ENCODE measurements at places on chromosomes 2 and 18.

- no peak for DNase-seq
These were observed 289.0 kb downstream of the C1D start for GRCh38 chr2:67773851-67774250.

DNA sequence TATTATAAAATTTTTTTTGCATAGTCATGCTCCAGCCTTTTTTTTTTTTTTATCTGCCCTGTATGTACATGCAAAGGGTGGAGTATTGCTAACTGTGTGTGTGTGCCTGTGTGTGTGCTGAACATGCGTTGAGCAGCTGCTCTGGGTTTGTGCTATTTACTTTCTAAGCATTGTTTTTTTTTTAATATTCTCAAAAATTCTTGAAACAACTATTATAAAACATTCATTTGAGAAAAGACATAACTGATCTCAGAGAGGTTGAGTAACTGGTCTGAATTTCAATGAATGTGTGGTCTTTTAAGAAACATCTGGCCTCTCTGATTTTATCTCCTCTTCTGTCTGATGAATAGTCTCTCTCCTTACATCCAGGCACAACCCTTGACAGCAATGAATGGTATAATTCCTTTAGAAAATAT lies 366.0 kb upstream of the SLC14A2 start:
- DNase-seq = no peak

- no peak for DNase-seq
These were observed 61.8 kb upstream of the CHRNA1 start for GRCh38 chr2:174826051-174826450.

GRCh38 chr2:207275779-207276178 lies 110.0 kb upstream of the KLF7 start:
- no peak for DNase-seq

DNA sequence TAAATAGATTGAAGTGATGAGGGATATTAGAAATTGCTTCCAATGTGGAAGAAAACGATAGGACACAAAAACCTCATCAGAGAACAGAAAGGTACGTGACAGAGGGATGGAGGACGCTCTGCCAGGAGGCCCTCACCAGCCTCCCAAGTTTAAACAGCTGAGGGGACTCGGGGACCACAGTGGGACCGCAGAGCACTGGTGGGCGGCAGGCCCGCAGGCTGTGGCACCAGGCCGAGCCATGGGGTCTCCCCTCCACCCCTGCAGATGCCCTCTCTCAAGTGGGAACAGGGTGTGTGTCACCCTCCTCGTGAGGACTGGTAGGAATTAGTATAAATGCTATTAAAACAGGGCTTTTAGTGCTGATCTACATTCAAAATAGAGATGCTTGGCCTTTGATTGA lies 10.8 kb downstream of the NDUFA10 start:
- DNase-seq = no peak

DNA sequence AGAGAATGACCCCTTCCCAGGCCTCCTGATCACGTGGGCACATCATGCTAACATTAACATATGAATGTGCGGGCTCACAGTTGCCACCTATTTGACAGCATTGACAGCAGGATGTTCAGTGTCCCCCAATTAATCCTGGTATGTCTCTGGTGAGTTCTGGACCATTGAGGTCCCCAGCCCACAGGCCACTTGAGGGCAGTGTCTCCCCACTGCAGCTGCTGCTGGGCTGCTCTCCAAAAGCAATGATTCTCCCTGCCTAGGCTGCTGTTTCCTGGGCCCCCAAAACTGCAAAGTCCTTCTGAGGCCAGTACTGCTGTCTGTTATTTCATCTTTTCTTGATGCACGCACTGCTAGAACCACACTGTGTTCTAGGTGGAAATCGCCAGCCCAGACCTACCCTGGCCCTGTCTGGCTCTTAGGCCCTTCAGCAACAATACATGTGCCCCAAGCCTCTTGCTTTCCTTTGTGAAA lies 52.7 kb upstream of the MAPK4 start:
- no peak for DNase-seq

DNA sequence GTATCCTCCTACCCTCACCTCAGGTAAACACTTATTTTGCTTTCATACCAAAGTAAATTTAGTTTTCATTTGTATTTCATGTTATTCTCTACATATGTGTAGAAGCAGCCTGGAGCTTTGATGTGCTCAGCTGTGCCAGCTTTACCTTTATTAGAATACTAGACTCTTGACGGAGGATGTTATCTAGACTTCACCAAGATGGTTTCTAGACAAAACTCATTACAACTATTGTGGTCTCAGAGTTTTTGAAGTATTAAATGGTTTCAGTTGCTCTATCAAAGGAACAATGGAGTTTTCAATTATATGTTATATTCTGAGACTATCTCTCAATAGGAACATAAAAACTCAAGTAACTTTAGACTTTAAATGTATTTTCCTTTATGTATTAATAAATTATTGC lies 5.0 kb upstream of the IL18RAP start:
- DNase-seq = no peak

DNA sequence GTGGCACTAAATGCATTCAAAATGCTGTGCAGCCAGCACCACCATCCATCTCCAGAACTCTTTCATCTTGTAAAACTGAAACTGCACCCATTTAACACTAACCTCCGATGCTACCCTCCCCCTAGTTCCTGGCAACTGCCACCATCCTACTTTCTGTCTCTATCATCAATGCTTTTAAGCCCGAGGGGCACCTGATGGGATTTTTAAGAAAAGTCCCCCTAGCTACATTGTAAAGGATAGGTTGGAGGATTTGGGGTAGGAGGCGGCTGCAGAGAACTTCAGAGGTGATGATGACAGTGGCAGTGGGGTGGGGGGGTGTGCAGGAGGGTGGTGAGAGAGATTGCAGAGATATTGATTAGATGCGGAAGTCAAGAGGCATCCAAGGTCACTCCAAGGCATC lies 10.8 kb upstream of the YWHAQ start:
- DNase-seq = no peak

- no peak for DNase-seq
These were observed 18.0 kb downstream of the SNRNP200 start for GRCh38 chr2:96287273-96287856.

- DNase-seq = no peak
These were observed 78.7 kb downstream of the EPHA4 start for GRCh38 chr2:221493391-221493790.

DNA sequence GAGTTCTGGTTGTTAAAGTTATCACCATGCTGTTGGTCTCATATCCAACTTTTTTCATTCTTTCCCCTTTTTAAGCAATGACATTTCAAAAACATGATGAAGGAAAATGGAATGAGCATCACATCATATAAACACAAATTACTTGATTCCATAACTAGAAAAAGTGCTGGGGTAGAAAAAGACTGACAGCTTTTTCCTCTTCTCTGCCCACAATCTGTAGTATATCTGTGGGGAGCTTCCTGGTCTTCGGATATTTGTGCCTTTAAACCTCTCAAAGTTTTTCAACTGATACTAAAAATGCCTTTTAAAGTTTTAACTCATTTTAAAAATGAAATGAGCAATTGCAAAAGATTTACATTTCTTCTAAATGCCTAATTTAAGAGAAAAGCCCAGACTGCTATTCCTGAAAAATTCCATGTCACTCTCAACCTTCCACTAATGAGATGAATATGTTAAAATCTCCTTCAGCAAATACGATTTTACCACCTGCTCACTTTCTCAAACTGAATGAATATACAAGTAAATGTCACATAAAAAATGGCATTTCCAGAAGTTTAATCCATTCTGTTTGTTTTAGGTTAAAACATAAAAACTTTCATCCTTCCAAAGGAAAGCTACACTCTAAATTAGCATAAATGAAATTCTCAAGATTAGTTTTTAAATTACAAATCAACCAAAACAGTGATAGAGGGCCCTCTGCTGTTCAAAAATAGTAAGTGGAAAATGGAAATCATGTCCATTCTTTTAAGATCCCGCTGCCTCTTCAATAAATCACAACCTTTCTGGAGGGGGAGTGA lies 2.1 kb downstream of the DNAH7 start:
- DNase-seq = no peak

DNA sequence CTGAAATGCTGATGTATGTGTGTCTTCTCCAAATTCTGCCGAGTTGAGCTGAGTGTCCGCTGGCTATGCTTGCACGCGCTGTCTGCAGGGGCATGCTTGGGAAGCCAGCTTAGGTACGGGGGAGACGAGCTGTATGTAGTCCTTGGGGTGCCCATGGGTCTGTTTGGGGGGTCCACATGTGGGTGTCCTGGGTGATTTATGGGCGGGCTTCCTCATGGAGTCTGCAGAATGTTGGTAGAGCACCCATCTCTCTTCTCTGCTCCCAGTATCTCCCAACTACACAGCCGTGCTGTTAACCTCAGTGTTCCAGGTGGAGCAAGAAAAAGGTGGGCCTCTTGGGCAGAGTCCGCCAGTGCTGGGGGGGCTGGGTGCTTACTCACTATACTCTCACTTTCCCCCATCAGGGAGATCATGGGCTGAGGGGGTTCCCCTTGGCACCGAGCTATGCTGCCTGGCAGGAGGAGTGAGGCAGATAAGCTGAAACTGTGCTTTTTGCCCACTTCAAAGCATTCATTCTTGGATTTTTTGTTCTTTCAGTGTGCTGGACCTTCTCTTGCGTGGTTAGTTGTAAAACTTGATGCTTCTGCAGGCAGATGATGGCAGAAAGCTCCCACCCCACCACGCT lies 128.2 kb upstream of the ALKAL2 start:
- DNase-seq = no peak

- no peak for DNase-seq
These were observed 172.1 kb downstream of the UPP2 start for GRCh38 chr2:158273791-158274190.

- no peak for DNase-seq
These were observed 98.4 kb upstream of the MYCN start for GRCh38 chr2:15841776-15842560.

GRCh38 chr2:176652300-176653182 lies 383.3 kb downstream of the MTX2 start:
- DNase-seq = no peak

DNA sequence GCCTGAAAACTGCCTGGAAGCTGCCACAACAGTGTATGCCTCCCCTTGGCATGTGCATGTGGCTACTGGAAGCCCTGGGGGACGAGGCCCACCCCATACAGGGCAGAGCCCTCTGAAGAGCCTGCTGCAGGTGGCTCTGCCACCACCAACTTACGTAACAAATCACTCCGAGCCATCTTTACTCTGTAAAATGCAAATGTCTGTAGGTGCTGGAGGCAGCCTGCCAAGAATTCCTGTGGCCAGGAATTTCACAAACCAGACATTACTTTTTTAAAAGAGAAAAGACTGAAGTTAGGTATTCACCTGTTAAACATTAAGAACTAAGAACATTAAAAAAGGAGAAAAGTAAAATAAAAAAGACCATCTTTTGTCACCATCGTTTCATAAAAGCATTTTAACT lies 106.3 kb downstream of the GPR39 start:
- no peak for DNase-seq

GRCh38 chr2:236908439-236909192 lies 177.1 kb upstream of the COPS8 start:
- DNase-seq = no peak

DNA sequence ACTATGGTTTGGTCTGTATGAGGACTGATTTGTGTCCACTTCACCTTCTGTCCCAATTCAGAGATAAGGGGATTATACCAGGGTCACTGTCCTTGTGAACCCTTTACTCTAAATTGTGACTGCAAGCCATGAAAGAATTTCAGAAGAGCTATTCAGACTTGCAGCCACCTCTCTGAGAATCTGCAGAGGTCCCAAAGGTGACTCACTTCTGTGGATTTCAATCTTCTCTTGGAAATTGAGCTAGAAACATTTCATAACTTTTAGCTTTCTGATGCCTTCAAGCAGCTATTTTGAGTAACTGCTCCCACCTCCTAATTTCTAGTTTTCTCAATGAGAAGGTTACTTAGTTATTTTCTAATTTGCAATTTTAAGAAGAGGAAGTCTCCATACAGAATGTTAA lies 1242.4 kb upstream of the ACVR2A start:
- DNase-seq = no peak

GRCh38 chr2:135792401-135793150 lies 44.4 kb downstream of the LCT start:
- no peak for DNase-seq

- no peak for DNase-seq
These were observed 144.3 kb upstream of the SERTAD2 start for GRCh38 chr2:64797881-64798575.

- DNase-seq = no peak
These were observed 876 bp downstream of the CNTNAP5 start for GRCh38 chr2:124025891-124026434.

DNA sequence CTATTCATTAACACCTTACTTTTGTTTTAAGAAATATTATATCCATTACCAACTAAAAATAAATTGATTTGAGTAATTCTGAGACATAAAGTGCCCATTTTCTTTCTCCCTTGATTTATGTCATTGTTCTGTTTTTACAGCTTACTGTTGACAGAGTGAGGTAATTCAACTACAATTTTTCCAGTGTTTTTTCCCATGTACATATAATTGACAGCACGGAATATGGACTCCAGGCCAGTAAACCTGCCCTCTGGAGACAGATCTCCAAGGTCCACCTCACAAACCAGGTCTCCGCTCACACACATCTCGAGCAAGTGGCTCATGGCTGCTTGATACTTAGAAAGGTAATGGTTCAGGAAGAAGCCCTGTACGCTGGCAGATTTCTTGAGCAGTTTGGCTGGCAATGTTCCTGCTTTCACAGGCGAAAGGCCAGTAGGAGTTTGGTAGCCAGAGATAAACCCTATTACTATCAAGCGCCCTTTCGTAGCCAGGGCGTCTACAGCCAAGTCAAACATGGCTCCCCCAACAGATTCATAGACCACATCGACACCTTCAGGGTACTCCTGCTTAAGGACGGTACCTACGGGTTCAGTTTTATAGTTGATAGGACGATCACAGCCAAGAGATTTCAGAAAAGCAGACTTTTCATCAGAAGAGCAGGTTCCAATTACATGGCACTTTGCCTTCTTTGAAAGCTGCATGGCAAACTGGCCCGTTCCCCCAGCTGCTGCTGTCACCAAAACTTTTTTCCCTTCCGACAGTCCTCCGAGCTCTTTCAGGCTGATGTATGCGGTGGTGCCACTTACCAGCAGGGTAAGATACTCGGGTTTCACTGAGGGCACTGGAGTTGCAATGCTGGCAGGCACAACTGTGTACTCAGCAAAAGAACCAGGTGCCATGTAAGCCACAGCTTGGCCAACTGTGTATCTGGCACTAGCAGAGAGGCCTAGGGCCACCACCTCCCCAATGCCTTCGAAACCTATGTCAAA lies 7.4 kb downstream of the PTGR3 start:
- no peak for DNase-seq

DNA sequence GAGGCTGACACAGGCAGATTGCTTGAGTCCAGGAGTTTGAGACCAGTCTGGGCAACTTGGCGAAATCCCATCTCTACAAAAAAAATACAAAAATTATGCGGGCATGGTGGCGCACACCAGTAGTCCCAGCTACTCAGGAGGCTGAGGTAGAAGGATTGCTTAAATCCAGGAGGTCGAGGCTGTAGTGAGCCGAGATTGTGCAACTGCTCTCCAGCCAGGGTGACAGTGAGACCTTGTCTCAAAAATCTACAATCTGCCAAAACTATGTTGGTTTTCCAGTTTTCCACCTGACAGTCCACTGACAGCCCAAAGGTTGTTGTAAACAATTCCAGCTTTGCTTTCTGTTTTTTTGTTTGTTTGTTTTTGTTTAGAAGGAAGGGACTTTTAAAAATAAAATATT lies 51.3 kb downstream of the KCMF1 start:
- no peak for DNase-seq

GRCh38 chr2:196604196-196604595 lies 35.3 kb upstream of the CCDC150 start:
- DNase-seq = no peak
